ENCODE measurements at places on chromosomes 12 and 14.

GRCh38 chr14:77622366-77622961 is 6.0 kb upstream of the SPTLC2 start:
- DNase-seq, result no peak

- no peak for DNase-seq
These were observed 70.0 kb upstream of the TMEM263 start for GRCh38 chr12:106885541-106886249.

DNA sequence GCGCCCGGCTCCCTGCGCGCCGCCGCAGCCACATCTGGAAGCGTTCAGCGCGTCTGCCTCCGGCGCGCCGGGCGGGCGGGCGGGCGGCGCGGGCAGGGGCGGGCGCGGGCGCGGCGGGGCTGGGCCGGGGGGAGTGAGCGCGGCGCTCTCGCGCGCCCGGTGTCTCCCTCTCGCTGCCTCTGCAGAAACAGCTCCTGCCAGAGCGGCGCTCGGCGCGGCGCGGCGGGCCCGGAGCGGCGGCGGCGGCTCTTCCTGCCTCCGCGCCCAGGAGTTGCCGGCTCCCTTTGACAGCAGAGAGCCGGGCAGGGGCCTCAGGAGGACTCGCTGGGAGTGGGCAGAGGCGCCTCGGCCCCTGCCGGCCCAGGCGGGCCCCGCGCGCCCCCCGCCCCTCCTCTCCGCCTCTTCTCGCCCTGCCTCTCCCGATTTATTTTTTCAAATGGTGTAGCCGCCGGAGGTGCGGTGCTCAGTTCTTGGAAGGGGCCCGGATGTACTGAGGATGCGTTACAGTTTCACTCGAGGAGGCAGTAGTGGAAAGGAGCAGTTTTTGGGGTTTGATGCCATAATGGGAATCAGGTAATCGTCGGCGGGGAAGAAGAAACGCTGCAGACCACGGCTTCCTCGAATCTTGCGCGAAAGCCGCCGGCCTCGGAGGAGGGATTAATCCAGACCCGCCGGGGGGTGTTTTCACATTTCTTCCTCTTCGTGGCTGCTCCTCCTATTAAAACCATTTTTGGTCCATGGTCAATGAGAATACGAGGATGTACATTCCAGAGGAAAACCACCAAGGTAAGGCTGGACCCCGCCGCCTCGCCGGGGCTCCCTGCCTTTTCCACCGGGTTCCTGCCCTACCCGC is at the start of gene CACNA1C:
TSS of gene CACNA1C (plus strand) at position 162 of the 853 bp plus-strand sequence. CDS start at position 738, 576 bp downstream.
- DNase-seq, result peak; percentile 77

GRCh38 chr14:48275301-48275700 is 599.9 kb upstream of the MDGA2 start:
- DNase-seq, result no peak

GRCh38 chr12:75260316-75260715 is 50.7 kb upstream of the KCNC2 start:
- no peak for DNase-seq

GRCh38 chr12:30110958-30111586 is 327.3 kb upstream of the TMTC1 start:
- DNase-seq, result no peak

DNA sequence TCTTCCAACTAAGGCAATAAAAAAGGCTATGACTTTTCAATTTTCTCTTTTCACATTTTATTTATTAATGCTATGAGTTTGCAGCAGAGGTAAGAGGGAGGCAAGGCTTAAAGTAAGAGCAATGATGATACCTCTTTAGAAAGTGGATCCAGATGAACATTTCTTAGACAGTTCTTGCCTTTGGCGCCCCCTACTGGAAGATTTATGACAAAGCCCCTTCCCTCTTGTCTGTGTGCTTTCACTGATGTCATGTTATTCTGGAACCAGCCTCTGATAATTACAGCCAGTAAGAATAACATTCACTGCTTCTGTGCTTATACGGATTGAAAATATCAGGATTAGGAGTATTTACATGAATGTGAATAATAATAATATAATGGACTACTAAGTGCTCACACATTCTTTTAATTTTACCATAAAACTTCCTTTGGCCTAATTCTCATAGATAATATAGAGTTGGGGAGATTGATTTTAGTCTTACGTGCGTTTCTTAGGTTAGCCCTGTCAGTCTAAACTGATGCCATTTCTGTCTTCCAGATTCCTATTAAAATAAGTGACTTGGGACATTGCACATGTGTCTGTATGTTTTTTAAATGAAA is 1929.9 kb upstream of the SEL1L start:
- DNase-seq, result no peak

DNA sequence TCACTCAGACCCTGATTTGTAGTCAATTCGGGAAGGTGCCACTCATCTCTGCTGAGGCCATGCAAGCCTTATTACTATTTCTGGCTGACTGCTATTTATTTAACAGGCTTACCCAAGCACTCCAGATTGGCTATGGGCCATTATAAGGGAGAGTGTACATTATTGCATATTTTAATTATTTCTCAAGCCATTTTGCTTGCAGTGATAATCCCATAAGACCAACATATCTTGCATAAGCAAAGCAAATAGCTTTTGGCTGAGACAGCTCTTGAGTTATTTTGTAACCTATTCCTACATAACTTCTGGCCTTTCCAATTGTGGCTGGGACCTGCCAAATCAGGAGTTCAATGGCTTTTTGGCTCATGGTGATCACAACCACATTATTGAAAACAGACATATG is 509.6 kb upstream of the USP15 start:
- DNase-seq, result no peak

- no peak for DNase-seq
These were observed 2.2 kb upstream of the LMO3 start for GRCh38 chr12:16607906-16608775.

DNA sequence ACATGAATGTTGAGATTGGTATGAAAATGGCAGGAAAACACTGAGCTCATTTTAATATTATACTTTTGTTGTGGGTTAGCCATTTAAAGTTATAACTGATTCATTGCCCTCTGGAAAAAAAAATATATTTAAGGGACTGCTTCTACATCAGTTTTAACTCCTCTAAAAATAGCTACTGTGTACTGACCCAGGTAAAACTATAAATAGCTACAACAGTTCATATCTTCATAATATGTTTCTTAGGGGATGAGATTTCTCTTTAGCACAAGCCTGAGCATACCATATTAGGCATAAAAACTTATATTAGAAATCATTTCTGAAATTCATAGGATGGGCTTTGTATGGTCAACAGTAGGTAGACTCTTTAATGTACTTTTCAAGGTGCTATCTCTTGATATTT is 81.0 kb downstream of the KTN1 start:
- no peak for DNase-seq

- DNase-seq, result no peak
These were observed 179.3 kb upstream of the RMST start for GRCh38 chr12:97283297-97283696.

GRCh38 chr14:58568322-58568721 is 69.4 kb upstream of the DACT1 start:
- DNase-seq, result no peak

GRCh38 chr12:38175538-38175937 is 141.0 kb upstream of the ALG10B start:
- no peak for DNase-seq

DNA sequence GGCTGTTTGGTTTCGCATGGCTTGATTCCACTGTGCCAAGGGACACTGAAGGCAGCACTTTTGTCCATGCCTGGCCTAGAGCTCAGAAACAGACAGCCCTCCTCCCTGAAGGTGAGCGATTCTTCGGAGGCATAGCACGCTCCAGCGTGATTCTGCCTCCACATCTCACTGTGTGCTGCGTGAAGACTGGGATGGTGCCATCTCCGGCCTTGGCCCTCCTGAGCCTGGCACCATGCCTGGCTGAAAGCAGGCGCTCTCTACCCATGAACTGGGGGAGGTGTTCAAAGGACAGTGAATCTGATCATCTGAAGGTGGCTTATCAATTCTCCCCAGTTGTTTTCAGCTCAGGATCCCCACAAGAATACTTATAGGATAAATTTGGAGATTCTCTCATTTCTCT is 187.4 kb downstream of the TTC7B start:
- DNase-seq, result peak; percentile 61

GRCh38 chr14:59363531-59364226 is 101.5 kb downstream of the GPR135 start:
- DNase-seq, result no peak

DNA sequence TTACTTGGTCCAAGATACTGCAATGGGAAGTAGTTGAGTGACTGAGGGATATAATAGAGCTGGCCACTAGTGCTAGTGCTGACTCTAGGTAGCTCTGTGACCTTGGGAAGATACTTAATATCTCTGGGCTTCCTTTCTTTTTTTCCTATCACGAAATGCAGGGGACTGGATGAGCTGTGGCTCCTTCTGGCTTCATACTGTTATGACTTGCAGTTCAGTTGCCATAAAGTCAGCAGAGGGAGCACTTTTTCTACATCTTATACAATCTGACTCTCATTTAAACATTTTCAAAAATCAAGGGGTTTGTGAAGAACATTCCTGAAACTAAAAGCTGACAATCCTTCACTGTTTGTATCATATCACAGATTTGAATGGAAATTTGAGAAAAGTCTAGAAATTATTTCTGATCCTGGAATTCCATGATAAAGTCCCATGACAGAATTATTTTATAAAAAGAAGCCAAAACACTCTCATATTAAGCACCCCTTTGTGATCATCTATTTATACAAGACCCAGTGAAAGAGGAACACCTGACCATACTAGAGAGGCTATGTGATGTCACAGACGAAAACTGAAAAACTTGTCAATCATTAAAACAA is 5.3 kb downstream of the BHLHE41 start:
- DNase-seq, result no peak

DNA sequence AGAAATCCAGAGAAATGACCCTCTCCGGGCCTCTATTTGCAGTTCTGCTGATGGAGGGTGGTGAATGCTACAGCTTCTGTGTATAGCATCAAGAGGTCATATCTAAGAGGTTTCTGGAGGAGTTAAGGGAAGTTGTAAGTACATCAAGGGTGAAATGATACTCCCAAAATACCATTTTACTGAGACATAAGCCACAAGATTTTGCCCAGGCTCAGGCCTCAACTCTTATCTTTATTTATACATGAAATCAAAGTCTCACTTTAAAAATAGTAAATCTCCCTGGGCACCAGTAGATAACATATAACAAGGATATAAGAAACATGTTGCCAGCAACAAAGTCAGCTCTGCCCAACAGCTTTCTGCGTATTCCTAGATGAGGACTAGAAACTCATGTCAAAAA is 40.4 kb downstream of the NIN start:
- no peak for DNase-seq

DNA sequence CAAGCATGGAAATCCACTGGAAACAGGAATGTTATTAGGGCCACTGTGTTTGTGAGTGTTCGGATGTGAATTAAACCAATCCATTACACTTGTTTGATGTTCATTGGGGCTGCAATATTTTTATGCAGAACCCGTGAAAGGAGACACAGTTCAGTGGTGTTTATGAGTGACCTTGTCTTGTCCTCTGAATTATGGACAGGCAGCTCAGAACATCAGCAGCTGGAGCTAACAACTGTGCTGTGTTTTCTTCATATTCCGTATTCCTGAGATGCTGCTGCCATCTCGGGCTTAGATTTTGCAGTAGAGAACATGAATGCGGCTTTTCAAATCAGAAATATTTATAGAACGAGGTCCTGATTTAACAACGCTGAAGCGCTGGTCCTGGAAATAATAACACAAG is 20.3 kb upstream of the CACNA1C start:
- DNase-seq, result no peak

- DNase-seq, result no peak
These were observed 317.7 kb upstream of the LRFN5 start for GRCh38 chr14:41289025-41289424.

DNA sequence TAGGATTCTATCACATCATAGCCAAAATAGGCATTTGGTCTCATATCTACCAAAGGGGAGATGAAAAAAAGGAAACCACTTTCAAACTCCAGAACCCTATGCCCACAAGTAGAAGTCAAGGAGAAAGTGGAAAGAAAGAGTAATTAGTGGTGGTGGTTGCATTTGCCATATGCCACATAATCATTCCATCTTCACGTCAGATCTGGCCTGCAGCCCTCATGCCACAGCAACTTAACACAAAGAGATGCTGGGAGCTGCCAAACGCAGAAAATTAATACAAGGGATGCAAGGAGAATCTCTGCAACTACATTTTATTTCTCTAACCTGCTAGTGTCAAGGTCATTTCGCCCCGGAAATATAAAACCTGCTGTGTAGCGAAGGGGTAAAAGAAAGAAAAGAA is 148.6 kb upstream of the FOXN3 start:
- DNase-seq, result no peak

GRCh38 chr12:52517888-52518287 is 2.3 kb downstream of the KRT5 start:
- no peak for DNase-seq

- no peak for DNase-seq
These were observed 51.8 kb downstream of the TRAF3 start for GRCh38 chr14:102829016-102829548.

GRCh38 chr14:98785578-98785977 is 486.4 kb downstream of the BCL11B start:
- no peak for DNase-seq

DNA sequence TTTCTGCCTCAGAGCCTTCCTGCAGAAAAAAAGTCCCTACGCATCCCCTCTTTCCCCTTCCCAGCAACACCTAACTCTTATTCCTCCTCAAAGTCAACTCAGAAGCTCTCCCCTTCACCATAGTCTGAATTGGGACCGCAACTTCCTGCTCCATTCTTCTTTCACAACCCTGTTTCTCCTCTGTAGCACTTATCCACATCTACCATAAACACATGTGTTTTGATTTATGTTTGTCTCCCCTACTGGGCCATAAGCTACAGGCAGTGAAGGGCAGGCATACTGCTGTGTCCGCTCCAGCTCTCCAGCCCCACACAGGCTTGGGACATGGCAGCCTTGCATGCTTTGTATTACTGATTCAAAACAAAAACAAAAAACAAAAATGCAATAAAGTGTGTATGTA is 5.9 kb downstream of the SDR9C7 start:
- DNase-seq, result no peak

DNA sequence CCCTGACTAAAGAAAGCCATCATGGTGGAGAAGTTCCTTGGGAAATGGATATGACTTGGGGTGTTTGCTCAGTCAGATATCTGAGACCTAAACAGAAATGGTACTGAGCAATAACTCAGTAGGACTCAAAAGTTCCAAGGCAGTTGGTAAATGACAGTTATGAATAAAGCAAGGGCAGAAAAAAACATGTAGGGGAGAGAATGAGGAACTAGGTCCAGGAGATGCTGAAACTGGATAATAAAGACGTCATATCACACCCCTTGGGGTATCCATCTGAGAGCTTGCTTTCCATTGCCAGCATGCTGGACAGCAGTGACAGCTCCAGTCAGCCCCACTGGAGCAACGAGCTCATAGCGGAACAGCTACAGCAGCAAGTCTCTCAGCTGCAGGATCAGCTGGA is 37.5 kb downstream of the RPGRIP1 start:
- no peak for DNase-seq

- no peak for DNase-seq
These were observed 30.4 kb upstream of the PCNX4 start for GRCh38 chr14:60061371-60061770.

- DNase-seq, result no peak
These were observed 115.0 kb upstream of the RPH3A start for GRCh38 chr12:112676507-112676906.

DNA sequence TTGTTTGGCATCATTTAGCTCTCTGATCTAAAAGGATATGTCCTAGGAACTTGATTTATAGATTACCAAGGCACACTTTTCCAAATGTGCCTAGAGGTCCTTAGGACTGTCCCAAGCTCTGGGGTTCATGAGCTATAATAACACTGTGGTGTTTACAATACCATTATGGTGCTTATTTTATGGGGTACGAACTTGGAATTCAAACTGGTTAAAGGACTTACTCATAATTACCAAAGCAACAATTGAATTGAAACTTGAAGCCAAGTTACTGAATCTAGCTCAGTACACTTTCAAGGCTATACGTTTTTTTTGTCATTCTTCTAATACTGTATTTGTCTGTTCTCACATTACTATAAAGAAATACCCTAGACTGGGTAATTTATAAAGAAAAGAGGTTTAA is 9.6 kb upstream of the TEP1 start:
- no peak for DNase-seq

Data from Right ventricle myocardium superior (tissue), 1 donor.